ENCODE measurements at places on chromosomes 1 and 21. TPM values are rescaled to one million over a fixed set of nuclear protein-coding genes. Genes with fewer than 3 reads are reported as not detected.

Gene RNU5D-1
- polyA plus RNA-seq = not detected

Gene LDLRAD1
- polyA plus RNA-seq = not detected

Gene VHLL
- polyA plus RNA-seq = 0.38 TPM

Gene FMN2
- 37.7 TPM for polyA plus RNA-seq

Gene PTGER3
- 35.7 TPM for polyA plus RNA-seq

Gene THEMIS2
- polyA plus RNA-seq = 9.4 TPM

Gene MR1
- polyA plus RNA-seq = 1.8 TPM

Gene CLDN14
- polyA plus RNA-seq = 0.29 TPM

Gene CFAP74
- polyA plus RNA-seq = 5.0 TPM

Gene GSTM5
- 37.0 TPM for polyA plus RNA-seq
